ENCODE measurements at places on chromosomes 6 and 20. TPM values are rescaled to one million over a fixed set of nuclear protein-coding genes. Genes with fewer than 3 reads are reported as not detected.

Gene SRC
- 26.6 TPM for total RNA-seq

Gene POM121L2
- total RNA-seq, result not detected

Gene TCP1
- total RNA-seq, result 177 TPM

Gene KIAA0408
- 10.9 TPM for total RNA-seq

Gene FANCE
- total RNA-seq, result 13.7 TPM

Gene SCRT2
- total RNA-seq, result not detected

DNA sequence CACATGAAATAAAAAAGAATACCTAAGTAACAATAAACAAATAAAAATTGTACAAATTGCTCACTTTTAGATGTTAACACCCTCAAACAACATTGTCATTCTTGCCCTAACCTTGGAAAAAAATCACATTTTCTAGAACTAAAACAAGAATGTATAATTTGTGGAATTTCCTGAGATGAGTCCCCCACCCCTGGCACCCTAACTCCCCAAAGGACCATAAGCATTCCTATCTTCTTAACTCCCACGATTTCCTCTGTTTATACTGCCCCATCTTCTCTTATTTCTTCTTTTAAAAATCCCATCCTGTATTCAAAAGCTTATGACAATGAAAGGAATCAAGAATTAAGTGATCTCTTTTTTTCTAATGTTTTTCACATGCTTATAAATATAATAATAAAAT lies 70.9 kb downstream of the IBTK start:
- DNase-seq, result no peak

DNA sequence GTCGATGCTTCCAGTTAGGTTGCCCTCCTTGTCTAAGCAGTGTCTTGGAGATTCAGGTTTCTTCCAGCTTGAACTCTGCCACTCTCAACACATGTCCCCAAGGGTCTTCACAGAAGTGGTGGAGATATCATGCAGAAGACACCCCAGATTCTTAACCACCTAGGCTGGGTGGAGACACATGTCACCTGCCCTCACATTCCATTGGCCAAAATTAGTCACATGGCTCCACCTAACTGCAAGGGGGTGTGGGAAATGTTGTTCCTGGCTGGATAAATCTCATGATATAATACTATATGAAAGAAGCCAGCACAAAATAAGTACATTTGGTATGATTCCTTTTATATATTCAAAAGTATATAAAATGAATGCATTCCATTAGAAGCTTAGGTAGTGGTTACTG lies 52.9 kb upstream of the SNRPB2 start:
- no peak for DNase-seq

DNA sequence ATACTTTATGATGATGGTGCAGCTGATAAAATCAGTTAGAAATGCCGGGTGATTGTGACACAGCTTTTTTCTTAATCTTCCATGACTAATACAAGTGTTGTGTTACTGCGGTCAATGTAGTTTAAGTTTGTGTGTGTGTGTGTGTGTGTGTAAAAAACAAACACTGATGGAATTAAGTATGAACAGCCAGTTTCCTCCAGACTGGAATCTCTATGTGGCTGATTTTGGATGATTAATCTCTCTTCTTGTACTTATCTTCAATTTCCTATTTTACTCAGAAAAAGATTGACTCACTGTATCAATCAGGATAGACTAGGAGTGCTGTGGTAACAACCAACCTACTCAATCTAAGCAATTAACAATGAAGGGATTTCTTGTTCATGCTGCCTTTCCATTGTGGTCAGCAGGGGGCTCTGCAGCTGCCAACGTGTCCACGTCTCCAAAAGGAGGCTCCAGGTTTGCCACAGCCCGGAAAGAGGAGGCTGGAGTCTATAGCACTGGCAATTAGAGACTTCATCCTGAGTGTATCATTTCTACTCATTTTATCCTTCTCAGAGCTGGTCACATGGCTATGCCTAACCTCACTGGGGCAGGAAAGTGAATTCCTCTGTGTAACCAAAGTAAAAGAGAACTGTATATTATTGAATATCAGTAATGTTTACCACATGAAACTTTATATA lies 107.7 kb downstream of the CD109 start:
- no peak for DNase-seq

- DNase-seq, result no peak
Observed at GRCh38 chr20:19929481-19930145, 87.5 kb upstream of the NAA20 start.

- no peak for DNase-seq
Observed at GRCh38 chr20:45336530-45337366, 11.5 kb downstream of the SDC4 start.

GRCh38 chr6:28296520-28297060 lies 15.2 kb downstream of the PGBD1 start:
- no peak for DNase-seq

GRCh38 chr20:11719153-11719552 lies 198.5 kb upstream of the BTBD3 start:
- DNase-seq, result no peak

Measured in naive thymus-derived CD4-positive, alpha-beta T cell (primary cell).